ENCODE measurements at places on chromosomes 4 and X.

DNA sequence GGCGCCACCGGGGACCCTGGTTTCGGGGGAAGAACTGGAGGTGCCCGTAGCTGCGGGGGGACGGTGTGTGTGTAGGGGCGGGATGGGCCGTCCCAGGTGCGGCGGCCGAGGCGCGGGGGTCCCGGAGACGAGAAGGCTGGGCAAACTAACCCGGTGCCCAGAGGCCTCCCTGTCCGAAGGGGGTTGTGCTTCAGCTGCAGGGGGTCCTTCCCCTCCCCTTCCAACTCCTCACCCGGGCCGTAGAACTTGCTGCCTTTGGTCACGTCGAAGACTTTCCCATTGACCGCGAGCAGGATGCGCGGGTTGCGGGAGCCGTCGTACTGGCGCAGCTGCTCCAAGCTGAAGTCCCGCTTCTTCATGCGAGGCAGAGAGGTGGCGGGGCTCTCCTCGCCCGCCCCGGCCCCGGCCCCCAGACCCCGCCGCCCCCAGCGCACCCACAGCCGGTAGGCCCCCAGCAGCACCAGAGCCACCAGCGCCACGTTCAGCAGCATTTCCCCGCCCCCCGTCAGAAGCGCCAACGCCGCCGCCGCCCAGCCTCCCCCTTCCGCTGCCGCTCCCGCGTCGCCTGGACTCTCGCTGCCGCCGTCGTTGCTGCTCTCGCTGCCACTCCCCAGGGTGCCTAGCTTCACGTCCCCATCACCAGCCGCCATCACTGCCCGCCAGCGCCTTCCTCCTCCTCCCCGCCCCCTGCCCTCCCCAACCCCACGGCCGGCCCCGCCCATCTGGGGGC, at the start of gene PGRMC2:
PGRMC2 (minus strand) TSS at position 673 of the 730 bp plus-strand sequence; CDS start at position 650, 23 bp downstream.
- peak; percentile 37 for DNase-seq

GRCh38 chrX:2894885-2895292, 34.2 kb downstream of the ARSD start:
- no peak for DNase-seq

GRCh38 chrX:129193357-129193756, 329.9 kb downstream of the SMARCA1 start:
- DNase-seq = no peak

GRCh38 chr4:107349266-107349665, 313.2 kb upstream of the DKK2 start:
- no peak for DNase-seq

DNA sequence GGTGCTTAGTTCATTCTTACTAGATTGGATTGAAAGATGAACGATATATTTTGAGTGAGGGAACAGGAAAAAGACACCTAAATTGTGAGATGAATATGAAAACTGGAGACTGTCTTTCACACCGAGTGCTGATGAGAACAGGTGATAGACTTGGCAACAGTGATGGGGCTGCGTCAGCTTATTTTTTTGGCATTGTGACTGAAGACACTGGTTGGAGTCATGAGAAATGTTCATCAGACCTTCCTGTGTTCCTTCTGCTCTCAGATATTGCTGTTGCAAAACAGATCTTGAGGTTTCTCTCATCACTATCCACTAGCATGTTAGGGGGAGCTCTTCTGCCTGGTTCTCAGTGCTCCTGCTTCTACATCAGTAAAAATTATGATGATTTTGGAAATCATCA, 124.2 kb upstream of the KCNIP4 start:
- DNase-seq = no peak

All from activated CD4-positive, alpha-beta T cell treated with anti-CD3 and anti-CD28 coated beads, Interleukin-2, Interleukin-6, amounts not matched to agents 100 ng/mL and 50 ng/mL, durations not matched to agents 16 hours and 8 hours (primary cell).